Activated effector memory CD4-positive, alpha-beta T cell treated with Interleukin-2 at 50 U/mL for 16 hours (primary cell): ENCODE measurements at places on chromosomes 7 and 10.

GRCh38 chr7:112638675-112639400 lies 151.4 kb downstream of the TMEM168 start:
- DNase-seq = no peak

DNA sequence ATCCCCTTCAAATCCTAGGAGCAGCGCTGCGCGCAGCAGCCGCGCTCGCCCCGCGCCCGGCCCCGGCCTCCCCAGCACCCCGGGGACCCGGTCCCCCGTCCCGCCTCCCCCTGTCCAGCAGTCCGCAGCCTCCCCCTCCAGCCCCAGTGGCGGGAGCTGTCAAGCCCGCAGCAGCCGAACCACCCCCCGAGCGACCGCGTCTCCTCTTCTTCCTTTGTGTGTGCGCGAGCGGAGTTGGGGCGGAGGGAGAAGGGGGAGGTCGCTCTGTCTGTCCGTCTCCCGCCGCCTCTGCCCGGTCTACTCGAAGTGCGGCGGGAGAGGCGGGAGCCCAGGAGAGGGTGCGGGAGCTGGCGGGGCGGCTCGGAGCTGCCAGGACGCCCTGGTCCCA lies 375 bp upstream of the CHN2 start:
- DNase-seq = no peak

DNA sequence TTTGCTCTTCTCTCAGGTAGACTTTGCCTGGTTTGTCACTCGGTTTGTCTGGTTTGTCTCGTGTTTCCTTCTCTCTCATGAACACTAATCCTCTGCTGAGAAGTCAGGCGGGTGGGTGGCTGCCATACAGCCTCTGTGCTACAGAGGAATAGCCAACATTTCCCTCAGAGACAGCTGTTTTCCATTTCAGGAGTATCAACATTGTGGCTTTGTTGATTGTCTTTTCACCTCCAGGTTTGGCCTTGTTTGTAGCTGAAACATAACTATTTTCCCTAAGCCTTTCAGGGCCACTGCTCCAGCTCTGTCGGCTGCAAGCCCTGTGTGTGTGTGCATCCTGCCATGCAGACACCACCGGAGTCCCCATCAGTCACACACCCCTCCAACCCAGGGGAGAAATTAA lies 122.8 kb downstream of the BAMBI start:
- DNase-seq = no peak

DNA sequence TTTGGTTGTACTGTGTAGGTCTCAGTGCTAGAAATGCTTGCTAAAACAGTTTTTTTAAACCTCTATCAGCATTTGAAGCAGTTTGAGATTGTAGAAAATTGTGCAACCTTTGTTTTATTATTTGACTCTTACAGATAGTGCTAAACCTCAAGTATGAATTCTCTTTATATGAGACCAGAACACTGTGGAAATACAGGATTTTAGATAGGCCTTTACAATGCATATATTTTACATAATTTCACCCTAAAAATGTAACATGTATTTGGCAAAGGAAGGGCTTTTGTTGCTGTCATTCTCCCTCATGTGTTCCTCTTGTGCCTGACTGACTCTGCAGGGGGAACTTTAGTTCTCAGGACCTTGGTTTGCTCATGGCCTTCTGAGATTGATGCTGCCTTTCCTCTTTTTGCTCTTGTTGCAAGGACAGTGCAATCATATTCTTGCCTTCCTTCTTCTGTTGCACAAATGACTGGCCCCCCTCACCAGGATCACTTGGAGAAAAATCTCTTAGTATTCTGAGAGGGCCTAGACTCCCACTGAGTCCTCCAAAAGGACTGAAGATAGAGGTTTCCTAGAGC lies 188.7 kb downstream of the PPP1R9A start:
- no peak for DNase-seq

- no peak for DNase-seq
Measured at GRCh38 chr7:95026421-95027072, 119.2 kb downstream of the PPP1R9A start.

GRCh38 chr7:91434836-91435235 lies 170.6 kb downstream of the FZD1 start:
- no peak for DNase-seq

DNA sequence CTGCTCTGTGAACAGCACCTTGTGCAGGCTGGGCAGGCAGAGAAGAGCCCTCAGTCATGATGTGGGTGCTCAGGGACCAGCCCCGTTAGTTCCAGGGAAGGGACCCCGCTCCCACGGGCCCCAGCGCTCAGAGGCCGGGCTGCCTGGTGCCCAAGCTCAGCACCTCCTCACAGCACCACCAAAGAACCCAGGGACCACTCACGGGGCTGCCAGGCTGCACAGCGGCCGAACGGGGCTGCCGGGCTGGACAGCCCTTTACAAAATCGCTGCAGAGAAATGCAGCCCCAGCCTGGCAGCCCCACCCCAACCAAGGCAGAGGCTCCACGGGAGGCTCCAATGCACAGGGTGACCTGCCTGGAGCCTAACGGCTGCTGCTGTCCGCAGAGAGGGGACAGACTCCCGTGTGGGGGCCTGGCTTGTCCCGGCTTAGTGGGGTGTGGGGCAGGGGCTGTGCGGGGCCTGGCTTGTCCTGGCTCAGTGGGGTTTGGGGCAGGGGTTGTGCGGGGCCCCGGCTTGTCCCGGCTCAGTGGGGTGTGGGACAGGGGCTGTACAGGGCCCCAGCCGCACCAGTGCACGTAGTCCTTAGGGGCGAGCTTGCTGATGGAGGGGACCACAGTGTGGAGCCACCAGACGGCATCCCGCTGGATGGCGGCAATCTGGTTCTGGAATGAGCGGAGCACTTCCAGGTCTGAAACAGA lies 9.2 kb downstream of the INTS1 start:
- DNase-seq = no peak

- peak; percentile 32 for DNase-seq
Measured at GRCh38 chr7:34991938-34992840, 45.1 kb downstream of the DPY19L1 start.

DNA sequence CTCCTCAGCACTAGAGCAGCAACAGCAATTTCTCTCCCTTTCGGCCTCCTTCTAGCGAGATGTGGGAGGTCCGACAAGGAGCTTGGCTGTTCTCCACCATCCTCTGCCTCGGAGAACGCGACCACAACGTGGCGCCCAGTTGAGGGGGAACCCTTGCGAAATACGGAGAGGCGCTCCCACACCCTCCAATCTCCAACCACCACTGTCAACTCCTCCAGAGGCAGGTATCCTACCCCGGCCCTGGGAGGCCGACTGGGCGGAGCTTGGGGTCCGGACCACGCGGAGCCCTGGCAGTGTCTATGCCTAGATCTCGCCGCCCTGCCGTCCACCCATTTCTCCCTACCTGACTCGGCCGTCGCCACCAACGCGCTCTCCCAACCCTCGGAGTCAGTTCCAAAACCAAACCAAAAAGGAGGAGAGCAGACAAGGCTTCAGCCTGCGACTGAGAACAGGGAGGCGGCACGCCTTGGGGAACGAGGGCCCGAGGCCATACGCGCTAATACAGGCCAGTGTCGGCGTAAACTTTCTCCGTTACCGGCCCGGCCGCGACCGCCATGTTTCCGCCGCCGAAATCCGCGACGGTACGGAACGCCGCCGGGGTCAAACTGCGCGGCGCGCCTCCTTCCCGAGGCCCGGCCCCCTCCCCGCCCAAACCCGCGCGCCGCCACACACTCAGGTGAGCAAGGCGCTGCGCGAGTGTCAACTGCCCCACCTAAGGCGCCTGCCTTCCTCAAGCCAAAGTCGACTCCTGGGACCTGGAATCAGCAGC lies at the start of gene TMEM168:
Gene TMEM168, minus strand, starts transcription at position 577 of the 769 bp plus-strand sequence. CDS start 5,568 bp downstream, outside the sequence.
- DNase-seq = peak; percentile 81

DNA sequence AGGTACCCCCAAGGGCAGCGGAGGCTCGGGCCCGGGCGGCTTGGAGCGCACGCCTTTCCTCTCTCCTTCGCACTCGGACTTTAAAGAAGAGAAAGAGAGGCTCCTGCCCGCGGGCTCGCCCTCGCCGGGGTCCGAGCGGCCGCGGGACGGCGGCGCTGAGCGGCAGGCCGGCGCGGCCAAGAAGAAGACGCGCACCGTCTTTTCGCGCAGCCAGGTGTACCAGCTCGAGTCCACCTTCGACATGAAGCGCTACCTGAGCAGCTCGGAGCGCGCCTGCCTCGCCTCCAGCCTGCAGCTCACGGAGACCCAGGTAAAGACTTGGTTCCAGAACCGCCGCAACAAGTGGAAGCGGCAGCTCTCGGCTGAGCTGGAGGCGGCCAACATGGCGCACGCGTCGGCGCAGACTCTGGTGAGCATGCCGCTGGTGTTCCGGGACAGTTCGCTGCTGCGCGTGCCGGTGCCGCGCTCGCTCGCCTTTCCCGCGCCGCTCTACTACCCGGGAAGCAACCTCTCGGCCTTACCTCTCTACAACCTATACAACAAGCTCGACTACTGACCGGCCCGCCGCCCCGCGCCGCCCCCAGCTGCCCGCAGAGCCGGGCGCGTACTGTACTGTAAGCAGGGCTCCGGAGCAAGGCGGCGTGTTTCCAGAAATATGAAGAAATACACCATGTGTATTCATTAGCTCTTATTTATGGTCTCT lies 1.8 kb downstream of the HMX2 start:
- DNase-seq = no peak

GRCh38 chr10:131961777-131962662 lies 19.7 kb downstream of the BNIP3 start:
- DNase-seq = no peak

GRCh38 chr10:114477285-114477684 lies 73.0 kb upstream of the AFAP1L2 start:
- DNase-seq = no peak

- no peak for DNase-seq
Measured at GRCh38 chr7:18262058-18262457, 233.5 kb upstream of the HDAC9 start.

DNA sequence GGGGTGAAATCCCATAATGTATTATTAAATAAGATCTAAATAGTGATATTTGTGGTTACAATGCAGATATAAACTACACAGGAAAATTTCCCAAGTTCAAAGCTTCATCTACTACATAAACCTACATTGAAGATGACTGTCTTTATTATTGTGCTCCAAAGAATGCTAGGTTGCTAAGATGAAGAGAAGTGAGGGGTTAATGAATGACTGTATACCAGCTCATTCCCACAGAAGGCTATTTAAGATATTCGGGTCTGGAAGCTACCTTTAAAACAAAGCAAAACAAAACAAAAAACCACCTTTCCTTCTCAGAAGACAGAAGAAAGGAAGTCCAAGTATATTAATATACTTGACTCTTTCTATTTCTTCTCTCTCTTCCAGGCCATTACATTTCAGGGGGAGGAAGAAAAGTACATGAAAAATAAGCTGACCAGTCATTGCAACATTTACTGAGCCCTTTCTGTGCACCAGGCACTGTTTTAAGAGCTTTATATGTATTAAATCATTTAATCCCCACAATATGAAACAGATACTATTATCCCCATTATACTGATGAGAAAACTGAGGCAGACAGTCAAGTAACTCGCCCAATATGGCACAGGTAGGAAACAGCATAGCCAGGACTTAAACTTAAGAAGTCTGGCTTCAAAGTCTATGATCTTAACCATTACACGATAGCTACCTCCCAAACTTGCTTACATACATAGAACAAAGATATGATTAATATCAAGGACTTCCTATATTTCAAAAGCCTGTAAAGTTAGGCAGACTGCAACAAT lies 48.1 kb downstream of the TNPO3 start:
- no peak for DNase-seq

GRCh38 chr10:28728366-28728765 lies 51.0 kb downstream of the BAMBI start:
- DNase-seq = no peak

DNA sequence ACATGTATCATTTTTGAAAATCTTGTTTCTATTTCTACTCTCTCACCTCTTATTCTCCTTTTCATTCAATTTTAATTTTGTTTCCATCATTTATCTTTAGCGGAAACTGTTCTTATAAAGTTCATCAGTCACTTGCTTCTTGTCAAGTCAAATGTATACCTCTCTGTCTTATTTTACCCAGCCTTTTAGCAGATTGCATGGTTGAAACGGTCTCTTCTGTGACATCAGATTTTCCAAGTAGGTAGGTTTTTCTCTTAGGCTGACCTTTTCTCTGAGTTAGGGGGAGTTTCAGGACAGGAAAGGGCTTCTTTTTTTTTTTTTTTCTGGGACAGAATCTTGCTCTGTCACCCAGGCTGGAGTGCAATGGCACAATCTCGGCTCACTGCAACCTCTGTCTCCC lies 195.5 kb downstream of the CDK14 start:
- no peak for DNase-seq

DNA sequence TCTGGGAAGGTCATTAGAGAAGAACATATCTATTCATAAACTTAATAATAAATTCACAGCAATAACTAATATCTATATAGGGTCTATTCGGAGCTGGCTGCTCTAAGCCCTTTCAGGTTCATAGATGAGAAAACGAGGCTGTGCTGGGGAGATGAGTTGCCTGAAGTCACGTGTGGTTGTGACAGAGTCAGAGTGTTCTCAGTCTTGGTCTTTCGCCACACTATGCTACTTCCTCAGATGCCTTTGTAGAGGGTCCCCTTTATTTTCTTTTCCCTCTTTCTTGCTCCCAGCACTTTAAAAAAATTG lies 43.7 kb upstream of the FAM180A start:
- no peak for DNase-seq

DNA sequence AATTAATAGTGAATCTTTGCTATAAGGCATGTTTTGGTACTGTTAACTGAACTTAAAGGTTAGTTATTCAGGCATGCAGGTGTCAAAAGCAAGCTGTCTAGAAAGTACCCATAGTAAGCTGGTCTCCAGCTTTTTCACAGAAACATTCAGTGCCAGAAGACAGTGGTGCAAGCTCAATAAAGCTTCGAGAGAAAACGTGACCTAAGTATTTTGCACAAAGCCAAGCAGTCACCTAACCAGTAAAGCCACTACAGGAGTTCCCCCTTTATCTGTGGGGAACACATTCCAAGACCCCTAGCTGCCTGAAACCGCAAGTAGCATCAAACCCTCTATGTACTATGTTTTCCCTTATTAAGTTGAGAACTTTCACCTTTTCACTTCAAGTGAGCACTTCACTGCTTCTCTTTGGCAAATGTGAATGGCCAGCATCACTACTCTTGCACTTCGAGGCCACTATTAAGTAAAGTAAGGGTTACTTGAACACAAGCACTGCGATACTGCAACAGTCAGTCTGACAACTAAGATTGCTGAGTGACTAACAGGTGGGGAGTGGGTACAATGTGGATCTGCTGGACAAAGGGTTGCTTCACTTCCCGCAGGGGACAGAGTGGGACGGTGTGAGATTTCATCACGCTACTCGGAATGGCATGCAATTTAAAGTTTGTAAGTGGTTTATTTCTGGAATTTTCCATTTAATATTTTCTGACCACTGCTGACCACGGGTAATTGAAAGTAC lies 253.8 kb upstream of the YAE1 start:
- DNase-seq = no peak

- no peak for DNase-seq
Measured at GRCh38 chr10:87585565-87586514, 73.8 kb upstream of the PAPSS2 start.

- DNase-seq = no peak
Measured at GRCh38 chr7:141461924-141462323, 89.3 kb upstream of the AGK start.

- DNase-seq = no peak
Measured at GRCh38 chr7:30266686-30267085, 17.7 kb upstream of the ZNRF2 start.
